ENCODE measurements at places on chromosomes 6 and 20.

GRCh38 chr6:15335385-15335784 is 89.5 kb downstream of the JARID2 start:
- DNase-seq: no peak

DNA sequence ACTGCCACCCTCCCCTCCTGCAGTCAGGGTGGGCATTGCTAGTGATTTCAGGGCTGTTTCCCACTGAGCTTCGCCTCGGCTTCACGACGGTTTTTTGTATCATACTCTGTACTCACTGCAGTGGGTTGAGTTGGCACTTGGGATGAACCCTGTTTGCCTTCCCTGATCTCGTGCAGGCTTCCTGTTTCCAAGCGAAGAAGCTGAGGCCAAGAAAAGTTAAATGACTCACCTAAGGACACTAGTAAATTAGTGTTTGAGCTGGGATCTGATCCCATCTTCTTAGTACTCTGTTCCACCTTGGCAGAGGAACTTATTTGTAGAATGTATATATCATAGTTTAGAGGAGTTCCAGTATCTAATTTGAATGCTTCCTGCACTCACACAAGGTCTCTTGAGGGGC is 50.3 kb upstream of the VSTM2L start:
- DNase-seq: no peak

- no peak for DNase-seq
These were observed 17.9 kb downstream of the C6orf15 start for GRCh38 chr6:31094389-31094881.

- DNase-seq: no peak
These were observed 125.3 kb upstream of the EXOC2 start for GRCh38 chr6:818196-818595.

DNA sequence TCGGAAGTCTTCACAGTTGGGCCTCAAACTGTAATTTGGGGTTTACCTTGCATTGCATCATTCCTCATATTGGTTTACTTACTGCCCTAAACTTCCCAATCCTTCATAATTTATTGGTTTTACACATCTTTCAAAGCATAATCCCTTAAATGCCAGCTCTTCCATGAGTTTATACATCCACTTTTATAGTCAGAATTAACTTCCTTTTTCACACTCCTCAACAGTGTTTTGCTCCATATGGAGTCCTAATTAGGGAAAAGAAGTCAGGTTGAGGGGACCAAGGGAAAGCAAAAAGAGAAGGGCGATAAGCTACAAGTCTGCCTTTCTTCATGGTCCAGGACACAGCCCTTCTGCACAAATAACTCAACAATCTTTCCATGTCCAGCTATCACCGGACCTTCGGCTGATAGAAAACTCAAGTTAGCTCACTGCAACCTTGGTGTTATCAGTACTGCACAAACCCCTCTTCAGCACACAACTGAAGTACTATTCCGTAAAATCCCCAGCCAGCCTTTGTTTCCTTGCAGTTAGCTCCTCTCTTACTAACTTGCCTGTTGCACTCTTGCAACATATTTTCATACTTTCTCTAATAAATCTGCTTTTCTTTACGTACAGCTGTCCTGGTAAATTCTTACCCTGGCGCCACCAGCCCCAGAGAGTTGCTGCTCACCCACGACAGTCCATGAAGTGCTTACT is 2.0 kb downstream of the EEF1E1 start:
- DNase-seq: no peak

- no peak for DNase-seq
These were observed 264.2 kb downstream of the SYNE1 start for GRCh38 chr6:152372945-152373344.

DNA sequence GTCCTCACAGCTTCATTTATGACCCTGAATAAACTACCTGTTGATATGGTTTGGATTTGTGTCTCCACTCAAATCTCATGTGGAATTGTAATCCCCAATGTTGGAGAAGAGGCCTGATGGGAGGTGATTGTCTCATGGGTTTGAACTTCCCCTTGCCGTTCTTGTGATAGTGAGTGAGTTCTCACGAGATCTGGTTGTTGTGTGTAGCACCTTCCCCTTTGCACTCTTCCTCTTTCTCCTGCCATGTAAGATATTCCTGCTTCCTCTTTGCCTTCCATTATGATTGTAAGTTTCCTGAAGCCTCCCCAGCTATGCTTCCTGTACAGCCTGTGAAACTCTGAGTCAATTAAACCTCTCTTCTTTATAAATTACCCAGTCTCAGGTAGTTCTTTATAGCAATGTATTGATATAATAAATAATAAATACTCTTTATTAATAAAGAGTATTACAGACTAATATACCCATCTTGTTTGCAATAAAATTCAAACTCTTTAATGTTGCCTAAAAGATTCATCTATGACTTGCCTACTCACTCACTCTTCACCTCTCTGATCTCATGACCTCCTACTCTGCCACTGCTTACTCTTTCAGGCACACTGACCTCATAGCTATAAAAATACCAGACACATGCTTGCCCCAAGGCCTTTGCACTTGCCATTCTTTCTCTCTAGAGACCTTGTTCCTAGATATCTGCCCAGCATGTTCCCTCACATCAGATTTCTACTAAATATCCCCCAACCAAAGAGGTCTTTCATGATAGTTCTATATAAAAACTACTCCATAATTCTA is 256.4 kb upstream of the MARCKS start:
- DNase-seq: no peak

DNA sequence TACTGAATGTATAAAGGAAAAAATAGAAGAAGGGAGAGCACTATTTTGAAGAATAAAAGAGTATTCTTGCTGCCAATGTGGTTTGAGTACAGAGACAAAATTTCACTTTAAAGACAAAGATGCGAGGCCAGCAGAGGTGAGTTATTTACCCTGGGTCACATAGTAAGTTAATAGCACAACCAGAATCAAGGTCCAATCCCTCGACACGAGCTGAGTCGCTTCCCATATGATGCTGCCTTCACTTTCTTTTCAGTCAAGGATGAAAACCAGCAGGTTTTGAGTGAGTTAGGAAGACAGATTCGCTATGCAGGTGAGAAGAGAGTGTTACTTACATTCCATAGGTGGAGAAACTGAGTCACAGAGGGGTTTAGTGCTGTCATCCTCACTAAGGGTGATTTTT is 75.8 kb downstream of the F13A1 start:
- DNase-seq: no peak

DNA sequence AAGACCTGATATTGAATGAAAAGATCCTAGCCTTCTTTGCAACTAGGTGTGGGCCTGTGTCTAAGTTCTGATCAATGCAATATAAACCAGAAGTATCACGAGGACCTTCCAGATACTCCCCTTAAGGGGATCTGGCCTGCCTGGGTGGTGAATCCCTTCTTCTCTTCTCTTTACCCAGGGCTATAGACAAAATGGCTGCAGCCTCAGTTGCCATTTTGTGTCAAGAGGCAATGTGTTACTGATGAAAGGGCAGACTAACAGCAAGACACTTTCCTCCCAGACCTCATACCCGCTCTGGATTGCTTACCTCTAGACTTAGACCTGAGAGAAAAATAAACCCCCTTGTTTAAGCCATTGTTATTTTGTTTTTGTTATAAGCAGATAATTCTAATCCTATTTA is 84.5 kb upstream of the CHD6 start:
- DNase-seq: no peak

DNA sequence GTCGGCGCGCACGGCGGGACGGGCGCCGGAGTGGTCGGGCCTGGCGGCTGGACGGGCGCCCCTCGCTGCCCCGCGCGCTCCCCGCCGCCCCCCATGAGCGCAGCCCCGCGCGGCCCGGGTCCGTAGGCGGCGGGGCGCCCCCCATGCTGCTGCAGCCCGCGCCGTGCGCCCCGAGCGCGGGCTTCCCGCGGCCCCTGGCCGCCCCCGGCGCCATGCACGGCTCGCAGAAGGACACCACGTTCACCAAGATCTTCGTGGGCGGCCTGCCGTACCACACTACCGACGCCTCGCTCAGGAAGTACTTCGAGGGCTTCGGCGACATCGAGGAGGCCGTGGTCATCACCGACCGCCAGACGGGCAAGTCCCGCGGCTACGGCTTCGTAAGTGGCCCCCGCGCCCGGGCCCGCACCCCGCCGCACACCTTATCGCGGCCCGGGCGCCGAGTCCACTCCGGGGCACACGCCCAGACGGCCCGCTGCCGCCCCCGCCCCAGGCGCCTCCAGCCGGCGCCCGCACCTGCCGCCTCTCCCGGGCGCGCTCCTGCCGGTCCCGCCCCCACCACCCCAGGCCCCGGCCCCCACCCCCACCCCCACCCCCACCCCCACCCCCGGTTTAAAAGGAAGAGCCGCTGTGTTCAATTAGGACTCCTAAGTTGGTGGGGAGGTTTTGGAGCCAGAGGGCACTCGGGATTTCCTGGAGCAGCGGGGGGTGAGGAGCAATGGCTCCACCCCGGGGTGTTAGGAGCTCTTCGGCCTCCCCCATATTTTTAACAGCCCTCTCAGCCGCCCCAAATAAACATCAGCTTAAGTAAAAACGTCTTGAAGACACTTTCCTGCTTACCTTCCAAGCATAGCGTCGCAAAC is 474 bp downstream of the RBM38 start:
- DNase-seq: peak; percentile 53

- DNase-seq: no peak
These were observed 66.1 kb downstream of the FAM50B start for GRCh38 chr6:3915076-3915791.

DNA sequence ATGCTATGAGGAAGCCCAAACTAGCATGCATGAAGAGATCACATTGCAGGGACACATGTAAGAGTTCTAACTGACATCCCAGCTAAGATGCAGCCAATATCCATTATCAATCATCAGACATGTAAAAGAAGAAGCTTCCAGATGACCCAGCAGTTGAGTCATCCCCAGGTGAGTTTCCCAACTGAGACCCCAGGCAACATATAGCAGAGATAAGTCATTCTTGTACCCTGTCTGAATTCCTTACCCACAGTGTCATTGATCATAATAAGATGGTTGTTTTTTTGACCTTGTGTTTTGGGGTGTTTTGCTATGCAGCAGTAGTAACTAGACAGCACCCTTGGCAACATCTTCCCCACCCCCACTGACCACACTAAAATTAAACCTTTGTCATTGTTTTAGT is 18.9 kb downstream of the SIRPD start:
- DNase-seq: no peak

DNA sequence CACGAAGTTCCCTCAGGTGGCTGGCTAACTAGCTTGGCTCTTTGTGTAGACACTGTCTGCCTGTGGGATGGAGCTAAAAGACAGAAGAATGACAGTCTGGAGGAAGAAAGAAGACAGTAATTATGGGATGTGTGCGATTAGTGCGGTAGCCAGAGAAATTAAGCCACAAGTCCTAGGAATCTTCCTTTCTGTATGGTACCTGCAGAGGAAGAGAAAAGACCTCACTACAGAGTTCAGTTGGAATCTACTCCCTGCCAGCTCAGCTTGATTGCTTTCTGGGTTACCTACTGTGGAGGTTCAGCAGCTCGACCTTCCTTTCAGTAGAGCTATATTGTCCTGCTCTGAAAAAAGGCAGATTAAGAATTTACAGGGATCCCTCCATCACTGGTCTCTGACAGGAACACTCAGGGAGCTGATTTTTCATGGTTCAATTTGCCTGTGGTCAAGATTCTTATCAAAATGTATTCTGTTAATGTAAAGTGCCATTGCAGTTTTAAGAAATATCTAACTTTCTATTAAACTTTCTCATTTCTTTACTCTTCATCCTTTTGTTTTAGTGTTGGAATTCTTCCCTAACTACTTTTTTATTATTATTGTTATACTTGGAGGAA is 187.2 kb downstream of the CENPW start:
- no peak for DNase-seq

GRCh38 chr6:75488033-75488432 is 5.6 kb downstream of the FILIP1 start:
- no peak for DNase-seq

DNA sequence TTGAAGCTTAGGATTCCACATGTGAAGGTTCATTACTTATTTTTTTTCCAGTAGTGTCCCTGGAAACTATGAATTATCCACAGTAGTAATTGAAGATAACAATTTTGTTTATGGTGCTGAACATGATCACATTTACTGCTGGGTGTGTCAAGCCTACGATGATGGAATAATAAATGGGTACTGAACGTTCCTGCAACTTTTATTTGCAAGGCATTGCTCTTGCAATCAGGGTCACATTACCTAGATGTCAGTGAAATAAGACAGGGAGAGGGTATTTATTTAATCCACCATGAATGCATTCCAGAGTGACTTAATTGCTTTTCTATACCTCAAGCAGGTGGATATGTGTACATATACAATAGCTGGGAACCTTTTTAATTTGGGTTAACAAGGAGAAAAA is 27.0 kb upstream of the MLIP start:
- no peak for DNase-seq

- no peak for DNase-seq
These were observed 229.1 kb upstream of the FLRT3 start for GRCh38 chr20:14566505-14566904.

GRCh38 chr6:136063096-136063495 is 187.0 kb downstream of the MTFR2 start:
- no peak for DNase-seq

DNA sequence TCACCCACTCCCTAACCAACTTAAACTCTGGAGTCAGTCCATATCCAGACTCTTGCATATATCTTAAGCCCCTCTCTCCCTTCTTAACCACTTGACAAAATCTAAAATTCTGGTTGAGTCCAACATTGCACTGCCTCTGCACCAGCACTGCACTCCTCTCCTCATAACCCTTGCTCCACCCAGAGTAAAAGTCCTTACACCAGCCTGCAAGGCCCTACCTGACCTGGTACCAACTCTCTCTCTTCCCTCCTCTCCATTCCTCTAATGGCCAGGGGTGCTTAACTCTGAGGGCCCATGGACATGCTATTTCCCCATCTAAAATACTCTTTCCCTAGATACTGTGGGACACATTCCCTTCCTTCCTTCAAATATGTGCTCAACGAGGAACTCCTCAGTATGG is 21.0 kb downstream of the STX7 start:
- no peak for DNase-seq

DNA sequence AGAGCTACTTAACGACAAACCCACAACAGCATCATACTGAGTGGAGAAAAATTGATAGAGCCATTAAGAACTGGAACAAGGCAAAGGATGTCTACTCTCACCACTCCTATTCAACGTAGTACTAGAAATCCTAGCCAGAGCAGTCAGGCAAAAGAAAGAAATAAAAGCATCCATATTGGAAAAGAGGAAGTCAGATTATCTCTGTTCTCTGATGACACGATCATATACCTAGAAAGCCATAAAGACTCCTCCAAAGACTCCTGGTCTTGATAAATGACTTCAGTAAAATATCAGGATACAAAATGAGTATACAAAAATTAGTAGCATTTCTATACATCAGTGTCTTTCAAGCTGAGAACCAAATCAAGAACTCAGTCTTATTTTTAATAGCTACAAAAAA is 17.0 kb upstream of the FHL5 start:
- DNase-seq: no peak

DNA sequence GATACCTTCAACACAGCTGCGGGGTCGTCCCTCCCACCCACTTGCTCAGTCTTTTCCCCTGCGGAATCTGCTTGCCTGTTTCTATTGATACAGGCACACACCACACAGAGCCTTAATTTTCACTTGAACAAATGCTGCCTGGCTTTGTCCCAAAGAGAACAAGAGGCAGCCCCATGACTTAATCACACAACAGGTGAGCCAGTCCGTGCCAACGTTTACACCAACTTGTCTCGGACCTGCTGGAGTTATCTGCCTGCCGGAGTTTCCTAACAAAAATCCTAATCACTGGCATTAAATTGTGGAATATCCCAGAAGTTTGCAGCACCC is 186.8 kb upstream of the RREB1 start:
- DNase-seq: no peak

GRCh38 chr20:24472426-24472825 is 3.0 kb downstream of the SYNDIG1 start:
- no peak for DNase-seq
